Breast epithelium (tissue), 4 donors: ENCODE measurements at places on chromosomes 5 and 9. TPM values are rescaled to one million over a fixed set of nuclear protein-coding genes. Genes with fewer than 3 reads are reported as not detected.
A peak's percentile ranks its signal among the peaks of the same experiment; 100 is the strongest.

- no peak overlapping the region for H3K4me3 ChIP-seq
- H3K27ac ChIP-seq, result no peak overlapping the region
- H3K27me3 ChIP-seq, result no peaks in the 10 kb centered on the region
- H3K4me1 ChIP-seq, result no peaks in the 10 kb centered on the region
- no peaks in the 10 kb centered on the region for H3K36me3 ChIP-seq
These were observed 142.8 kb downstream of the LIFR start for GRCh38 chr5:38413696-38414095.

Gene RXRA
- total RNA-seq, result 63.0 TPM

Gene NRG2
- total RNA-seq, result 5.9 TPM

GRCh38 chr9:71941060-71941568 lies 29.7 kb downstream of the C9orf85 start:
- H3K36me3 ChIP-seq, result no peaks in the 10 kb centered on the region
- no peak for DNase-seq
- no peak overlapping the region for H3K4me3 ChIP-seq
- H3K27ac ChIP-seq, result no peak overlapping the region
- H3K4me1 ChIP-seq, result no peaks in the 10 kb centered on the region

GRCh38 chr5:138610918-138611677 lies 35.9 kb upstream of the HSPA9 start:
- no peak for DNase-seq
- no peaks in the 10 kb centered on the region for H3K27me3 ChIP-seq
- peak overlapping the region; percentile 91 for H3K27ac ChIP-seq
- H3K4me1 ChIP-seq, result no peaks in the 10 kb centered on the region
- H3K36me3 ChIP-seq, result no peaks in the 10 kb centered on the region

DNA sequence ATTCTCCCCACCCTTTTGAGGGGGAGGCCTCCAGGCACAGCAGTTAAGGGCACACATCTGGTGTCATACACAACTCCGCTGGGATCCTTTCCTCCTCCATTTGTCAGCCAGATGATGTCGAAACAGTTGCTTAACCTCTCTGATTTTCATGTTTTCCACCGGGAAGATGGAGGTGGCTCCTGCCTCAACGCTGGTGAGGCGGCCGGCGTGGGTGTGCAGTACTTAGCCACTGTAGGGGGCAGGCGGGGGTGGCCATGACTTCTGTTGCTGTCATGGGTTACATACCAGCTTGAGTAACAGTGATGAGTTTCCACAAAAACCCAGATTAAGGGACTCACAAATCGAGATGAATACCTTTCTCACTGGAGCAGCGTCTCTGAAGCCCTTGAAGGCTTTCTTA lies 63.1 kb upstream of the EPB41L4B start:
- no peaks in the 10 kb centered on the region for H3K4me1 ChIP-seq
- H3K27me3 ChIP-seq, result no peaks in the 10 kb centered on the region
- no peak overlapping the region for H3K4me3 ChIP-seq
- DNase-seq, result no peak
- H3K36me3 ChIP-seq, result no peaks in the 10 kb centered on the region

DNA sequence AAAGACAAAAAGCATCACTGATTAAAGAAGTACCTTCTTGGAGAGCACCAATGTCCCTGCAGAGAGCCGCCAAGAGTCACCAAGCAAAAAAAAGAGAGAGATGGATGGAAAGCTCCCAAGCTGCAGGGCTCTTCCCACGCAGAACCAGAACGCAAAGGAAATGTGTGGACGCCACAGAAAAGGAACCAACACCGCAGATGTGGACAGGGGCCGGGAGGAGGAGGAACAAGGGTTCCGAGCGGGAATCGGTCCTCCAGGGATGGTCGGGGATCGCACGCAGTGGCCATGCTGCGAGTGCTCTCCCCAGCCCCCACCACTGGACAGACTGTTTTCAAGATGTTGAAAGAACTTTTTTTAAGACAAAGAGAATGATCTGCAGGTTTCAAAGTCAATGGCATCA lies 40.2 kb upstream of the ZNF354A start:
- no peaks in the 10 kb centered on the region for H3K27me3 ChIP-seq
- peak; percentile 6 for DNase-seq
- no peaks in the 10 kb centered on the region for H3K36me3 ChIP-seq
- peak overlapping the region; percentile 22 for H3K4me3 ChIP-seq
- H3K4me1 ChIP-seq, result no peaks in the 10 kb centered on the region
